ENCODE measurements at places on chromosomes 4 and X. TPM values are rescaled to one million over a fixed set of nuclear protein-coding genes. Genes with fewer than 3 reads are reported as not detected.

DNA sequence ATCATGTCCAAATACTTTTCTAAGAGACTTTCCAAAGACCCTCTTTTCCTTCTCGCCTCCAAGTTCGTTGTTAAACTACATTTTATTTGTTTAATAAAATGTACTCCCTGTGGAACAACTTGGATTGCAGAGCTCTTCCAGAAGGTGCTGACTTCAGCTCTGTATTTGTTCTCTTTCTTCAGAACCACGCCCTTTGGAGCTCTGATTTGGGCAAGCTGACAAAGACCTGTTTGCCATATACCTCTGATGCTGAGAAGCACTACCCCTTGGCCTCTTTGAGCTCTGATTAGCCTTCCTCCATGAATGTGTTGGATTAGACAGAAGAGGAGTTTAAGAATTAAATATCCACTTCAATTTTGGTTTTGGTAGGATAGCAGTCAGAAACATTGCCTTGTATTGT lies 815.1 kb upstream of the POU3F4 start:
- no peaks in the 10 kb centered on the region for H3K4me1 ChIP-seq
- no peaks in the 10 kb centered on the region for H3K36me3 ChIP-seq
- H3K27ac ChIP-seq, result no peak overlapping the region
- no peak overlapping the region for H3K4me3 ChIP-seq
- no peaks in the 10 kb centered on the region for H3K27me3 ChIP-seq
- DNase-seq, result no peak

- H3K27me3 ChIP-seq, result no peaks in the 10 kb centered on the region
- no peak overlapping the region for H3K4me3 ChIP-seq
- H3K36me3 ChIP-seq, result no peaks in the 10 kb centered on the region
- DNase-seq, result no peak
These were observed 72.6 kb downstream of the ANK2 start for GRCh38 chr4:113122066-113122465.

- H3K27me3 ChIP-seq, result no peaks in the 10 kb centered on the region
- no peaks in the 10 kb centered on the region for H3K36me3 ChIP-seq
- peaks cover 9% of the 10 kb centered on the region for H3K4me1 ChIP-seq
- H3K4me3 ChIP-seq, result no peak overlapping the region
These were observed 55.2 kb downstream of the LGI2 start for GRCh38 chr4:24975510-24975909.

Gene TMPRSS11B
- not detected for total RNA-seq

DNA sequence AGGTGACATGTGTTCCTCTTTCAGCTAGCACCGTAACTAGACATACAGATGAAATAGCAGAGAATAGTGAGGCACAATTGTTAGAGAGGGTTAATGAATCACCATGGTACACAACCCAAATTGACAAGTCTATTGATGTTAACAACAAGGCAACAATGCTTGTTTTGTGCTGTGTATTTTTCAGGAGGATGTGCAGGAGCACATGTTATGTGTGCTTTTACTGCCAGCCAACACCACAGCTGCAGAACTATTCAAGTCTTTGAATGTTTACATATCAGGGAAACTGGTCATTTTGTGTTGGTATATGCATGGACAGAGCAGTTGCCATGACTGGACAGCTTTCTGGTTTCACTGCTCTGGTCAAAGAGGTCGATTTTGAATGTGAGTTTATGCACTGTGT lies 32.8 kb downstream of the STBD1 start:
- no peaks in the 10 kb centered on the region for H3K27me3 ChIP-seq
- no peak overlapping the region for H3K4me3 ChIP-seq
- no peaks in the 10 kb centered on the region for H3K36me3 ChIP-seq
- no peak for DNase-seq

Data from psoas muscle (tissue), 8 donors.